ENCODE measurements at places on chromosomes 12 and 14.

GRCh38 chr12:30500532-30500931 lies 195.1 kb downstream of the IPO8 start:
- no peak for DNase-seq

DNA sequence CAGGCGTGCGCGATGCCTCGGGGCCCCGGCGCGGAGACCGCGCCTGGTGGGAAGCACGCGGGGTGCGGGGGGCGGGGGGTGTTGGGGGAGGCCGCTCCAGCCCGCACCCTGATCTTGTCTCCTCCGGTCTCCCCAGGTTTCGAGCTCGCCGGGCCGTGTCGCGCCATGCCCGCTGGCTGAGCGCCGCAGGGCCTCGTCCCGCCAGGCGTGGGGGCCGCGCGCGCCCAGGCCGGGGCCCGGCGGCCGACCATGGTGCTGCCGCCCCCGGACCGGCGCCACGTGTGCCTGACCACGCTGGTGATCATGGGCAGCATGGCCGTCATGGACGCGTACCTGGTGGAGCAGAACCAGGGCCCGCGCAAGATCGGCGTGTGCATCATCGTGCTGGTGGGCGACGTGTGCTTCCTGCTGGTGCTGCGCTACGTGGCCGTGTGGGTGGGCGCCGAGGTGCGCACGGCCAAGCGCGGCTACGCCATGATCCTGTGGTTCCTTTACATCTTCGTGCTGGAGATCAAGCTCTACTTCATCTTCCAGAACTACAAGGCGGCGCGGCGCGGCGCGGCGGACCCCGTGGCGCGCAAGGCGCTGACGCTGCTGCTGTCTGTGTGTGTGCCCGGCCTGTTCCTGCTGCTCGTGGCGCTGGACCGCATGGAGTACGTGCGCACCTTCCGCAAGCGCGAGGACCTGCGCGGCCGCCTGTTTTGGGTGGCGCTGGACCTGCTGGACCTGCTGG lies 2.4 kb downstream of the TMEM121 start:
- no peak for DNase-seq

GRCh38 chr14:74546416-74546815 lies 52.9 kb downstream of the ISCA2 start:
- DNase-seq, result no peak

DNA sequence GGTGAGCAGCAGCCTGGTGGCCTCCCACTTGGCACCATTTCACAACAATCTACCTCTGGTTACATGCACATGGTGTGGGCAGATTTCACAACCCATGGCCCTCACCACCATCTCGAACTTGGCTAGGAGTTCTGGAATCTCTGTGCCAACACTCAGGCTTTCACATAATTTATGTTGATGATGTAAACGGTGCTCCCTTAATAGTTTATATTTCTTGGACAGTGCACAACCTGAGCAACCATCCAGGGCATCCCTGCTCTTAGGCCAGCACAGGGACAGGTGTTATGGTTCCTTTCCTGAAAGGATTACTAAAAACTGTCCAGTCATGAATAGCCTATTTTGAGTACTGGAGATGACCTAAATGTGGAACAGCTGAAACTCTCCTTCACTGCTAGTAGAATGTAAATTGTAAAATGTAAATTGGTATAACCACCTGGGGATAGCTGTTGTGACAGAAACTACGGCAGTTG lies 28.6 kb downstream of the ABCB9 start:
- DNase-seq, result no peak

GRCh38 chr12:54622463-54623183 lies 12.1 kb downstream of the LACRT start:
- peak; percentile 80 for DNase-seq
